ENCODE measurements at places on chromosomes 16 and 17. TPM values are rescaled to one million over a fixed set of nuclear protein-coding genes. Genes with fewer than 3 reads are reported as not detected.

The SECTM1 gene
- 2.7 TPM for polyA plus RNA-seq

The KRTAP9-8 gene
- polyA plus RNA-seq = not detected

The MEIOB gene
- polyA plus RNA-seq = 1.7 TPM

The TEKT1 gene
- polyA plus RNA-seq = 11.9 TPM

DNA sequence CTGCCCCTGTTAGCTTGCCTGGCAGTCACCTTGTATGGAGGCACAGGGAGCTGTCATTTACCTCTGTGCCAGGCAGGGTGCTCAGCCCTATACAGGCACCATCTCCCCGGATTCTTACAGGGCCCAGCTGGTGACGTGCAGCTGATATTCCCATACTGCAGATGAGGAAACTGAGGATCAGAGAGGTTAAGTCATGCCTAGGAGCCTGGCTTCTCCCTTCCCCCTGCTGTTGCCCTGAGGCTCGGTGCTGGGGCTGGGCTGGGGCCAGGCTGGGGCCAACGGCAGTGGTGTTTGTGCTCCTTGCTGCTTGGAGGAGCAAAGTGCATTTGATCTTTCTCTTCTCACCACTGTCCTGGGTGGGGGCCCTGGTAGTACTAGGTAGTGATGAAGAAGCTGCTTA lies 54.7 kb upstream of the IL34 start:
- DNase-seq = no peak

GRCh38 chr16:8885674-8886592 lies 3.8 kb downstream of the LITAFD start:
- no peak for DNase-seq

DNA sequence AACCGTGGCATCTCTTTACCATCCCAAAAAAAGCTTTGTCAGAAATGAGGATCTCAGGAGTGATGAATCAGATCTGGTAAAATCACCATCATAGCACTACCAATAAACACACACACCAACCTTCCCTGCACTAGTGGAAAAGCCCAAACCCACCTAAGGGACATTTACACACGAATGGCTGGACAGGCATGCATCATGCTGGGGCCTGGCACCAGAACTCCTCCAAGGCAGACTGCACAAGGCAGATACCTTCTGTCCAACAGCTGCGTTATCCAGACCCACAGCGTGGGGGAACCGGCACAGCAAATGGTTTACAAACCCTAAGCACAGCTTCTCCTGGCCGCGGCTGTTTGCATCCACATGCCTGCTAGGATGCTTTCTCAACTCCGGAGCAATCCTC lies 2.8 kb downstream of the ASIC2 start:
- no peak for DNase-seq

DNA sequence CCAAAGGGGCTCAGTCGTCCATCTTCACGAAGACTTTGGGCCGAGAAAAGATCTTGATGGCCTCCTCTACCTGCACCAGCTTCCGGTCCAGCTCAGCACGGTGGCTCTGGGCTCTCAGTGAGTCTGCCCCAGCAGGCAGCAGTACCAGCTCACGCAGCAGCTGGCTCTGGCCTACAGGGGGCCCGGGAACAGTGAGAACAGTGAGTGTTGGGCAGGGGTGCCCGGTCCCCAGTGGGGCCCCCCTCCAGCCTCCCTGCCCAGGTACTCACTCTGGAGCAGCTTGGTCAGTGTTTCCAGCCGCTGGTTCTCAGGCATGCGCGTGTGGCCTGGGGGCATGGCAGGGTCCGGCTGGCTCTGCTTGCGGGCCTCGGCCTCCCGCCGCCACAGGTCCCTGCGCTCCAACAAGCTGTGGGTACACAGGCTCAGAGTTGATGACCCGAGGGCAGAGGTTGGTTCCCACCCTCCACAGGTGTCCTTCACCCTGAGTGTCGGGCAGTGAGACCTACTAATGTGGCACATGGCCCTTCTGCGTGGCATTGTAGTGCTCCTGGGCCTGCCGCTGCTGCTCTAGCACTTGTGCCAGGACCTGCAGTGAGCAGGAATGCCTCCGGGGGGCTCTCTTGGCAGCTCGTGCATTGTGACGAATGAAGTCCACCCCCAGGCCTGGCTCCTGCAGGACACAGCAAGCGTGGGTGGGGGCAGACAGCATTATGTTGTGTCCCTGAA lies 2.6 kb downstream of the PARD6A start:
- DNase-seq = no peak

DNA sequence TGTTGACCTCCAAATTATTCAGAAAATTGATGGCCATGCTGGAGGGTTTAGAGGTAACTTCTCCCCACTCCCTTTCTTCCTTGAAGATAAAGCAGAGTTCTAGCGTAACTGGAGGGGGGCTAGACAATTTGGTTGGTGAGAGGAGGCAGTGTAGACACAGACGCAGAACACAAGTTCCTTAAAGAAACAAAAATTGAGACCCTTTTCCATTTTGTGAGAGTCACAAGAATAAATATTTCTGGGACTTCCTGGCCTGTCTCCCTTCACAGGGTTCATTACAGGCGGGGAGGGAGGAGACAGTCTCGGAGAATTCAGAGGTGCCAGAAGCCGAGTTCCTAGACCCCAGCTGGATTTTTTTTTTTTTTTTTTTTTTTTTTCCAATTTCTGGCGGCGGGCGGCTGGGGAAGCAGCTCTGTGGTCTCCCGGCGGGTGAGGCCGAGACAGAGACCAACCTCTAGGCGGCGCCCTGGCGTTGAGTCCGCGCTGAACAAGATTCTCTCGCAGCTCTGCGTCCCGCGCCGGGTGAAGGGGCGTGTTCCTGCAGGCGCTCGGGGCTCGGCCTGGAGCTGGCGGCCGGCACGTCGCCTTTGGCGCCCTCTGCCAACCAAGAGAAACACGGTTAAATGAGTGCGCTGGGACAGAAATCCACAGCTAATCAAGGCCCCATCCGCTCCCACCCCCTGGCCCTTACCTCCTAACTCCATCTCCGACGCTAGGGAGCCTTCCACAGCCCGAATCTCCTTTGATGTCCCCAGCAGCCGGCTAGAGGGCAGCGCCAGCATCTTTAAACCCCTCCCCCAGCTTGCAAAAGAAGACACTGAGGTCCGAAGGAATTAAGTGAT lies 10.2 kb upstream of the HOXB9 start:
- peak; percentile 90 for DNase-seq

All from spinal cord (tissue), 10 donors.